ENCODE measurements at places on chromosomes 1 and 21. TPM values are rescaled to one million over a fixed set of nuclear protein-coding genes. Genes with fewer than 3 reads are reported as not detected.

DNA sequence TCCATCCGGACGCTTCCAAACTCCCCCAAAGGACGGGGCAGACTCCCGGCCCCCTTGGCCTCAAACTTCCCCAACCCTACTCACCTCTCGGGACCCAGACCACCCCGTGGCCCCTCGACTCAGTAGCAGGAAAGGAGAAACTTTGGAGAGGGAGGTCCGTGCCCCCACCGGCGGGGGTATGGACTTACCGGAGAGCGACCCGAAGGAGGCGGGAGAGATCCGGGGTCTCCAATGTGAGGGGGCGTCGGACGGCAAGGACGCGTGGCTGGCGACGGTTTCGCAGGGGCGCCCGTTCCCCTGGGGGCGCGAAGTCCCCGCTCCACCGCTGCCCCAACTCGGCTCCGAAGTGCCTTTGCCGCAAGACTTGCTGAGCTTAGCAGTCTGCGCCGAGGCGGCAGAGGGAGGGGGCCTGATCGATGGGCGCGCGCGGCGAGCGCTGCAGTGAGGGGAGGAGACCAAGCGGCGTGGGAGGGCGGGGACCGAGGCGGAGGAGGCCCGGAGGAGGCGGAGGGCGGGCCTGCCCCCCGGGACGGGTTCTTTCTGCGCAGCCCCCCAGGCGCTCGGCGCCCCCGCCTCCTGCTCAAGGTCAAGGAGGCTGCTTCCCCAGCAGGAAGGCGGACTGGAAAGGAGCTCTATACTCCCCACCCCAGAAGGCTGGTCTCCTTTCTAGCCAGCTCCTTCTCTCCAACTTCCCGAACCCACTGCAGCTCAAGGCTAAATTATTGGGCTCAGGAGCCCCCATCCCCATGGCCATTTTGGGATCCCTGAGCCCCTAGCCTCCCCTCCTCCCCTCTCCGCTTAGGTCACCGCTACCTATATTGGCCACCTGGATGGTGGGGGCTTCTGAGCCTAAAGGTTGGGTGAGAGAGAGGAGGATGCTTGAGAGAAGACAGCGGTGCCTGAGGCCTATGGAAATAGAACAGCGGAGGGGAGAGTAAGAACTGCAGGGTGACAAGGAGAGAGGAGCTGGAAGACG lies at the start of gene SYT2:
Gene SYT2 (minus strand): TSS at position 385 of the 976 bp plus-strand sequence. CDS start 104,682 bp downstream, outside the sequence.
- DNase-seq: peak; percentile 59

DNA sequence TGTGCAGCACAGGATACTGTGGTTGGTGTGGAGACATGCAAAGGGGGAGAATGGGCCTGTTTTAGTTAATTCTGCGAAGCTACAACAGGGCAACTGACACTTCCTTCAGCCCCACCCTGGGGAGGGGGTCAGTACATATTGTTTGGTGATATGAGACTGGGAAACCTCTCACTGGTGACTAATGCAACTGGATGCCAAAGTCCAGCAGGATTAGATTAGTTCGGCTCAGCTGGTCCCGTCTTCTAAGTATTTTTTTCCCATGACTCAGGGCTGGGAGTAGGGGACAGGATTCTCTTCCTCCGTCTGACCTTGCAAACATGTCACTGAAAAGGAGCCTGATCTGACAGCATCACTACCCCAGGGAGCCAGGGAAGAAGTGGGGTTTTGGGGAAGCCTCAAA lies 43.0 kb downstream of the PLXNA2 start:
- no peak for DNase-seq

Gene SLAMF6
- 3.0 TPM for total RNA-seq

Gene OLIG2
- total RNA-seq: not detected

Gene FAM43B
- total RNA-seq: 0.52 TPM

Data from ureter (tissue), 1 donor.